ENCODE measurements at places on chromosomes 3 and 15.

GRCh38 chr3:120311863-120312794 is 27.1 kb upstream of the GPR156 start:
- DNase-seq, result no peak

- DNase-seq, result no peak
Observed at GRCh38 chr15:88015228-88015860, 241.2 kb downstream of the NTRK3 start.

DNA sequence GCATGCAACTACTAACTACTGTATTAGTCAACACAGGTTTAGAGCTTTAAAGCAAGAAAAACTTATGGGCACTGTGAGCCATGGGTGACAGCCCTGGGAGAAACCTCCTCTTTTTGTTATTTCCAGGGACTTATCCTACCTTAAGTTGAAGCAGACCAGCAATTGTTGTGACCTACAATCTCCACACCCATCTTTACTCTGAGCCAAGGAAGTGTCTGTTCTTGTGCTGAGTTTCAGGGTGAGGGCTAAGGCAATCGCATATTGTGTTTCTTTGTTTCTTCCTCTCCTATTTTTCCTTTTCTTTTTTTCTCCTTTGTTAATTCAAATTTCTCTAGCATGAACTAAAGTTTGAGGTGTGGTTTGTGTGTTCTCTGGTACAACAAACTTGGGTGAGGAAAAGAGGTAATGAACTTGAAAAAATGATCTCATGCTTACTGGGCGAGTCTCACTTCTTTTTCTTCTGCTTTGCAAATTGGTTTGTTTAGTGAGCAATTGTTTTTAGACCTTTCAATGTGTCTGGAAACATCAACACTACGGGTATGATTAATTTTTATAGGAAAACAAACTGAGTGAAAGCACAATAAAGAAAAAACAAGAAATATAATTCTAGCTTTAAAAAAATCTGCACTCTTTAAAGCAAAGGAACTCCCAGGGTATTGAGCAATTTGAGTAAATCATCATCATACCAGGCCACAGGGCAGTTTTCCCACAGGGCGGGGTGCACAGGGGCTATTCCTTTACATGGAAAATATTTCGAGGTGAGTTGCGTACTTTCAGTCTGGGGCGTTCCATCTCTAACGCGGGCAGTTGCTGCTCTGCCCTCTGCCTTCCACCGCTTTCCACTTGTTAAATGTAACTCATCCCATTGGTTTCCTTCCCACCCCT is 2.7 kb downstream of the UPK1B start:
- DNase-seq, result no peak

DNA sequence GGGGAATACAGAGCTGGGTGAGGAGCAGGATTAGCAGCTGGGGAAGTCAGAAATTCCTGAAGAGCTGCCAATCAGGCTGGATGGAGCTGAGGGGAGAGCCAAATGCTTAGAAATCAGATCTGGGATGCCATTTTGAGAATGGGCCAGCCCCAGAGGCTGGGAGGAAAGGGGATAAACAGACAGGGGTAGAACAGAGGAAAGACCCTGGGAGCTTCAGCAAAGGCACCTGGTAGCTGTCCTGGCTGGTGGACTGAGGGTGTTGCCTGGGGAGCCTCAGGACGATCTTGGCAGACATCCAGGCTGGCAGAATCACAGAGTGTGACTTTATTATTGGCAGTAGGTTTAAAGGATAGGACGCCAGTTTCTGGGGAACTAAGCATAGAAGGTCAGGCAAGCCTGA is 97.8 kb downstream of the SQOR start:
- DNase-seq, result no peak

- no peak for DNase-seq
Observed at GRCh38 chr15:45351227-45351626, 27.1 kb downstream of the GATM start.

DNA sequence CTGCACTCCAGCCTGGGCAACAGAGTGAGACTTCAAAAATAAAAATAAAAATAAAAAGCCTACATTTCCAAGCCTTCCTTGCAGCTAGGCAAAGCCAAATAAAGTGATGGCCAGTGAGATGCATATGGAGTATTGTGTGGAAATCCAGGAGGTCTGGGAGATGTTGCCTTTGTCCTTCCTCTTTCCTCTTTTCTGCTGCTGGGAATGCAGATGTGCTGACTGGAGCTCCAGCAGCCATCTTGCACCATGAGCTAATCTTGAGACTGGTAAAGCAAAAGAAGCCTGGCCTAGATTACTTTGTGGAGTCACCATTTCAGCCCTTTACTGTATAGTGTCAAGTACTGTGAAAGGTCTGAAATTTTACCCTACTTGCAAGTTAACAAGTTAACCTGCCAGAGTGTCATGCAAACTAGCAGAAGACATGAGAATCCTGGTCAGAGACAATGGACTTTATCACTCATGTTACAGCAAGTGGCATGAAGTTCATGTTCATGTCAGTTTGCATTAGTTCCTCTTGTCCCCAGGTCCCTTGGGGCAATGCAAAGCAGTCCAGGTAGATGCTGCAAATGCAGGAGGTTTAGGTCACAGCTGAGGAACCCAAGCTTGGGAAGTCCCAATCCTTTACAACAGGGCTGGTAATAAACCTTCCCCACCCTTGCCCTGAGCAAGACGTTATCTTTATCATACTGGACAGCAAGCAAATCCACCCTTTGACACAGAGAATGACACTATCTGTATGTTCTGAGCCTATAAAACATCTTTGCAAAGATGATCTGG is 103.1 kb downstream of the TLE3 start:
- no peak for DNase-seq

DNA sequence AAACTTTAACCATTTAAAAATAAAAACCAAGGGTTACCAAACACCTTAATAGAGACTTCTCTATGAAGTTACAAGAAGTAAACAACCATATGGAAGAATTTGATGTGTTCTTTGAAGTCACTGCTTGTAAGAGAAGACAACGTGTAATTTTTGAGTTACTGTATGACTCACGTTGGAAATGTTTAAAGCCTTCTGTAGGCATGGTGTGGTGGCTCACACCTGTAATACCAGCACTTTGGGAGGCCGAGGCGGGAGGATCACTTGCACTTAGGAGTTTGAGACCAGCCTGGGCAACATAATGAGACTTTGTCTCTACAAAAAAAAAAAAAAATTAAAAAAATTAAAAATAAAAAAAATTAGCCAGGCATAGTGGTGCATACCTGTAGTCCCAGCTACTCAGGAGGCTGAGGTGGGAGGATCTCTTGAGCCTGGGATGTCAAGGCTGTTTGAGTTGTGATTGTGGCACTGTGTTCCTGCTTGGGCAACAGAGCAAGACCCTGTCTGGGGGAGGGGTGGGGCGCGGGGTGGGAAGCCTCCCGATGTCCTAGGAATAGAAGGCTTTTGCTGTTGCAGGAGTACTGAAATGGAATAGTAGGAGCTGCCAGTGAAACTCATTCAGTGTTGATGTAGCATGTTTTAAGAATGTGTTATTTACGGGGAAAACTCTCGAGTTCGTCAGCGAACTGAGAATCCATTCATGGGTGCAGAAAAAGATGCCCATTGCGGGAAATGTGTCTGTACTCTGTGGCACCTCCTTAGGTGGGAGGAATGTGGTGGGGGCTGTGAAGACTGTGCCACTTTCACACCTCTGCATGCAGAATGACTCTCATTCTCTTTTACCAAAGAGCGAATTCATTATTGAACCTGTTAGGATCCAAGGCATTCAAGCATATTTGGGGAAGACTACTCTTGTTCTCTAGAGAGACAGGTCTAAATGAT is 134.2 kb downstream of the FNDC3B start:
- DNase-seq, result peak; percentile 28

DNA sequence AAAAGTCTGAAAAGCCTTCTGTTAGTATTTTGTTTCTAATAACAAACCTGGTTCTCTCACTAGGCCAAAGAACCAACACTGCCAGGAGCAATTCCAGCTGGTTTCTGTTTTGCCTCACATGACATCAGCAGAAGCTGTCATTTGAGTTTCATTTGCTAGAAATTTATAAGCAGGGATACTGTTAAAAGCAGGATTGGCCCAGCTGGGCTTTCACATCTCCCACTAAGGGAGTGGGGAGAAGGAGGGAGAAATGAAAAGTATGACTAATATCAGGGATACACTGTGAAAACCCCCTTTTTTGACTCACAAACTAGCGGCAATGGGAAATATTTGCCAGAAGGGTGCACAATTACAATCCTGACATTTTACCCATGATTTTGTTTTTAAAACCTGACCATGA is 5.3 kb downstream of the CCDC80 start:
- no peak for DNase-seq

DNA sequence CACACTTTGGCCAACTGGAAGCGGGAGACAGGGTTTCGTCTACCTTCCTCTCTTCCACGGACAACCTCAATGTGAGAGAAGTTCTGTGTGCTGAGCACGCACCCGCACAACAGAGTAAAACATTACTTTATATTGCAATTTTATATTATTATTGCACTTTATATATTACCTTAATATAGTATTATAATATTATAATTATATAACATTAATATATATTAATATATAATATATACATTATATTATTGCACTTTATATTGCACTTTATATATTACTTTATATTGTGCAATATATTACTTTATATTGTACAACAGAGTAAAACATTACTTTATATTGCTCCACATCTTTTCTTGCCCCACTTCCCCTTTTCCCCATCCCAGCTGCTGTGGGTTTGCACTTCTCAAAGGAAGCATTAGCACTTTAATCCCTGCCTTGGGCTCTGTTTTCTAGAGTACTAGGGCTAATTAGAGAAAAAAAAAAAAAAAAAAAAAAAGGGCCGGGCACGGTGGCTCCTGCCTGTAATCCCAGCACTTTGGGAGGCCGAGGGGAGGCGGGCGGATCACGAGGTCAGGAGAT is 76.4 kb upstream of the SLC4A7 start:
- DNase-seq, result no peak

GRCh38 chr3:133330065-133330464 is 69.8 kb upstream of the BFSP2 start:
- DNase-seq, result no peak

DNA sequence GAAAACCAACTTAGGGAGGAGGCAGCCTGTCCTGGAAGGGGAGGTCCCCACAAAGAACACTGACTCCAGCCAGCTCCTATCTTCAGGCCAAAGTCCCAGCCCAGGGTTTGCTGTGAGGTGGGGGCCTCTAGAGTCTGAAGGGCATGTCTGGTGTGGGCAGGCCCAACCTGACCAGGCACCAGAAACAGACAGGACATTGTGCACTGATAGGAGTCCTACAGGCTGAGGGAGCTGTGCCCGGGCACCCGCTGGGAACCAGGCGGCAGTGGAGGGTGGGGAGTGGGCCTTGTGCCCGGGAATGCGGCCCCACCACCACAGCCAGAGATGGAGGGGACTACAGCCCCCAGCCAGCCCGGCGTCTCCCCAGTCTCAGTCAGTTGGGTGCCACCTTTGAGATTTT is 161.4 kb downstream of the WNT7A start:
- peak; percentile 11 for DNase-seq

GRCh38 chr15:101528108-101528916 is 38.8 kb upstream of the PCSK6 start:
- DNase-seq, result no peak

- no peak for DNase-seq
Observed at GRCh38 chr15:69543681-69544364, 91.2 kb downstream of the RPLP1 start.

DNA sequence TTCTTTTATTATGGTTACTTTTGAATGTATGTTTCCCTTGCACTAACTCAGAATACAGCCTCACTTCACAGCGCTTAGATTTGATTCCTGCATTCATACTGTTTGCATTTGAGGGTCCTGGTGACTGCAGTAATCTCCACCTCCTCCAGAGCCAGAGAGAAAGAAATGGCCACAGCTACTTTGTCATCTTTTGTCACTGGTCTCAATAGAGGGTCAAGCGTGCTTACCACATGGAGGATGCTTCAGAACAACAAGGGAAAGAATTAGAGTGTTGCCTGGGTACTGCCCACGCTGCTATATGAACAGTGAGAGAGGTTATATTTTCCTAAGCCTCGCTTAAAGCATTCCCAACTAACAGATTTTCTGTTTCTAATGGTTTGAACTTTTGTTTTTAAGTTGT is 190.1 kb downstream of the TP63 start:
- no peak for DNase-seq

DNA sequence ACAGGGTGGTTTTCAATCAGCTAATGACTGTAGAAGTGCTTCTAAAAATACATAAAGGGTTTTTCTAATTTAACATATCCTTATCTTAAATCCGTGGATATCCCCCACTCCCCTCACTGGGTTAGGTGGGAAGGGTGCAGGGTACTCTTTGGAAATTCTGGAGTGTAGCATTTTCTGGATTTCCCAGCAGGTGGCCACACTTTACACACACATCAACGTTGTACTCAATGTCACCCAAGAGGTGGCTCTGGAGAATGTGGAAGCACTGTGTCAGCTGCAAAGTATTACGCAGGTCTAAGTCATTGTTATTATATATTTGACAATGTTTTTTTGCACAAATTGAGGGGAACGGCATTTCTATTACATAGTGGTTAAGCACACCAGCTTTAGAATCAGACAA is 168.8 kb downstream of the CHDH start:
- DNase-seq, result no peak

GRCh38 chr3:73101881-73102280 is 40.4 kb downstream of the EBLN2 start:
- DNase-seq, result no peak

- no peak for DNase-seq
Observed at GRCh38 chr3:115162759-115163158, 15.7 kb upstream of the ZBTB20 start.

- DNase-seq, result no peak
Observed at GRCh38 chr15:31238906-31239305, 87.7 kb upstream of the KLF13 start.

GRCh38 chr15:31486506-31486905 is 159.9 kb downstream of the KLF13 start:
- peak; percentile 29 for DNase-seq

GRCh38 chr3:110261141-110261540 is 810.5 kb upstream of the NECTIN3 start:
- no peak for DNase-seq

DNA sequence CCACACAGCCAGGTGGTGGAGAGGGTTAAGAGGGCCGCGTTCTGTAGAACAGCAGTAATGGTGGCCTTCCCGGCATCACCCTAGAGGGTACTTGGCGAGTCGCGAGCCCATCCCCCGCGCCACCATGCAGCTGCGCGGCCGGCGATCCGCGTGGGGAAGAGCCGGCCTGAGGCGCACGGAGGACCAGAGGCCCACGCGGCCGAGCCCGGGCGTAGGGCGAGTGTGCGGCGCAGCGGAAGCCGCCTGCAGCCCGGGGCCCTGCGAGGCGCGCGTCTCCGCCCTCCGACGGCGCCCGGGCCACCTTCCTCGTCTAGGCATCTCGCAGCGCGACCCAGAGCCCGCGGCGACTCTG is 423 bp downstream of the TKT start:
- peak; percentile 53 for DNase-seq

All from stimulated activated CD8-positive, alpha-beta memory T cell treated with anti-CD3 and anti-CD28 coated beads, Interleukin-4, amount 100 ng/mL, for 48 hours (primary cell).